ENCODE measurements at places on chromosomes 7 and 10.
A peak's percentile ranks its signal among the peaks of the same experiment; 100 is the strongest.

- ATAC-seq, result no peak
Observed at GRCh38 chr7:9978106-9979064, 995.3 kb upstream of the PHF14 start.

GRCh38 chr7:133290041-133290440 lies 37.2 kb downstream of the EXOC4 start:
- ATAC-seq, result no peak

- peak; percentile 6 for ATAC-seq
Observed at GRCh38 chr7:100584683-100585510, 1.0 kb downstream of the LRCH4 start.

DNA sequence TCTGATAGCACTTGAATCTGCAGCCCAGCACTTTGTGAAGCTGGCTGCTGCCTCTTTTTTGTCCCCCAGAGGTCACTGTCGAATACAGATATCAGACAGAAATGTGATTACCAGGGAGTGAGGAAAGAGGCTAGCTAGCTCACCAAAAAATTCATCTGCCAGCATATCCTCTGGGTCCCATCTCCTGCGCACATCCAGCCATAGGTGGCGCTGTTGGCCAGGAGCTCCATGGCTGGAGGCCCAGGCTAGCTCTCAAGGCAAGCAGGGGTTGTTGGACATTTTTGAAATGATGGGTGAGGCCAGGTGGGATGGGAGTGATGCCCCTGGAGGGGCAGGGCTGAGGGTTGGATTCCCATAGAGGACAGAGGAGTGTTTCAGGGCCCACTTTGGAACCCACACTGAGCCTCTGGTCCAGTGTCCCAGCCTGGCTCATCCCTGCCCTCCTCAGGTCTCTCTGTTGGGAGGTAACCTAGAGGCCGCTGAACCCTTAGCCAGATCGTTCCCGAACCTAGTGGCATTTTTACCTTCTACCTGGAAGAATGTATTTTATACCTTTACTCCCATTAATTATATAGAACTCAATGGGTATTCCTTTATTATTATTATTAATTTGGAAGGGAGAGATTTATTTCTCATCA lies 14.8 kb downstream of the DPCD start:
- peak; percentile 84 for ATAC-seq

DNA sequence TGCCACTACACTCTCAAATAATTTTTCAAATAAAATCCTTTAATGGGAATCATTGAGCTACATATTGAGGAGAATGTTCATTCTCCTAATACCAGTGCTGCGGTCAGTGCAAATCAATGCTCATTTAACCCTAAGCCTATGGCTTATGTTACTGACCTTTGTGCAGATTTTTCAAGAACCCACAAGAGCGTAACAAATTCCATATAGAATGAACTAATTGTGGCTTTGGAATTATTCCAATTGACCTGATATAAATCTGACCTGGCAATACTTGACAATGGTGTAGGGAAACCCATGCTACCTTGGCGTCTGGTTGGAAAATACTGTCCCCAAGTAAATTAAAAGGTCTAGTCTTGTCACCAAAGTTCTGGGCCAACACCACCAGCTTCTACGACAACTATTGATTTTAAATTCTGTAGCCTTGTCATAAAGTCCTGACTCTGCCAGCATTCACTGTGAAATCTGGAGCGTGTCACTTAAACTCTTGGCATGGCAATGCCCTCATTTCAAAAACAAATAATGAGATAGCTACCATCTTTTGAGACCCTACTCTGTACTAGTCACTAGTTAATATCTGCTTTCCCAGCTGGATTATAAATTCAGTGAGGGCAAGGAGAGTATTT lies 320.9 kb downstream of the AHR start:
- no peak for ATAC-seq

GRCh38 chr7:44433255-44434022 lies 57.0 kb downstream of the NUDCD3 start:
- peak; percentile 35 for ATAC-seq

DNA sequence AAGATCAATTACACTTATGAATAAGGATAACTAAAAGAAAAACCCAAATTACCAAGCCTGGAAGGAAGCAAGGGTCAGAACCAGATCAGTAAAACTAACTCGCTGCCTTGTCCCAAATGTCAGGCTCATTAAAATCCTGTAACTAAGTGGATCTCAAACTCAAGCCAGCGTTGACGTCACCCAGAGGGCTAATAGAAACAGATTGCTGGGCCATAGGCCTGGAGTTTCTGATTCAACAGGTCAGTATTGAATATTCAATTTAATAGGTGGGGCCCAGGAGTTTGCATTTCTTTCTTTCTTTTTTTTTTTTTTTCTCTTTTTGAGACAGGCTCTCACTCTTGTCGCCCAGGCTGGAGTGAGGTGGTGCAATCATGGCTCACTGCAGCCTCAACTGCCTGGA lies 397.0 kb downstream of the CALN1 start:
- no peak for ATAC-seq

DNA sequence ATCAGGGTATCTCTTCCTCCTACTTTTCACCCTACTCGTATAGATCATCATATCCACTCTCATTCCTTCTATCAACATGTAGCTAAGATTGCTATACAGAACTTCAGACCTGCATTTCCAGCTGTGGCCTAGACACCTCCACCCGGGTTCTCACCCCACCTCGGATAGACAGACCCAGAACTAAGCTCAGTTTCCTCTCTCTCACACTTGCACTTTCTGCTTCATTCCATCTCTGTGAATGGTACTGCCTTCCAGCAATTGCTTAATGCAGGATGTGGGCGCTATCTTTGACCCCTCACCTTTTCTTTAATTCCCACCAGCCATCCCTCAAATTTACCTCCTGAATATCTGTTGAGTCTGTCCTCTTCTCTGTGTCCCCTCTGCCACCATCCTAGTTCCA lies 35.7 kb downstream of the AGK start:
- ATAC-seq, result no peak

DNA sequence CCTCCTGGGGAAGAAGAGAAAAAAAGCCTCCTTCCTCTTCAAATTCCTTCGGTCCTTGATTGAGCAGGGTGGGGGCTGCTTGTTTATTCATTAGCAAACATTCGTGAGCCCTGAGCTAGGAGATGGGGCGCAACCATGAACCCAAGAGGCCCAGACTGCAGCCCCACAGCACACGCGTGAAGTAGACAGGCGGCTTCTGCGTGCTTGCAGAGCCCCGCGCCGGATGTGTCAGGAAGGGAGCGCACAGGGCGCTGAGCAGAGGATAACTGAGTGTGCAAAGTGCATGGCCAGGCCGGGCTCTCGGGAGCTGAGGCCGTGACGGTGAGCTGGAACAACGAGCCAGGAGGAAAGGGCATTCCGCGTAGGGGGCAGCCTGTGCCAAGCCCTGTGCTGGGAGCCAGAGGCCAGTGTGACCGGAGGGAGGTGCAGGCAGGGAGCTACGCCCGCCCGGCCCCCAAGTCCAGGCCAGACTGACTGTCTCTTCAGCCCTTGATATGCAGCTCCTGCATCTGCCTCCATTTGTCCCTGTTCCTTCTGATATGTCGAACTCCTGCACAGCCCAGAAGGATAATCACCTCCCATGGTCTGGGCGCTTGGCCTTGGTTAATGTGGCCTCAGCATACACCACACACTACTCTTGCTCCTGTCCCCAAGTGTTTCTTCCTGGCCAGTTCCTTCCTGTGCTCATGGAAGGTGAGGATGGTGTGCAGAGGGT lies 4.6 kb downstream of the FOXL3 start:
- no peak for ATAC-seq

- ATAC-seq, result peak; percentile 57
Observed at GRCh38 chr10:68348265-68348741, 15.6 kb upstream of the PBLD start.

- ATAC-seq, result no peak
Observed at GRCh38 chr10:12649012-12649584, 299.8 kb downstream of the CAMK1D start.

DNA sequence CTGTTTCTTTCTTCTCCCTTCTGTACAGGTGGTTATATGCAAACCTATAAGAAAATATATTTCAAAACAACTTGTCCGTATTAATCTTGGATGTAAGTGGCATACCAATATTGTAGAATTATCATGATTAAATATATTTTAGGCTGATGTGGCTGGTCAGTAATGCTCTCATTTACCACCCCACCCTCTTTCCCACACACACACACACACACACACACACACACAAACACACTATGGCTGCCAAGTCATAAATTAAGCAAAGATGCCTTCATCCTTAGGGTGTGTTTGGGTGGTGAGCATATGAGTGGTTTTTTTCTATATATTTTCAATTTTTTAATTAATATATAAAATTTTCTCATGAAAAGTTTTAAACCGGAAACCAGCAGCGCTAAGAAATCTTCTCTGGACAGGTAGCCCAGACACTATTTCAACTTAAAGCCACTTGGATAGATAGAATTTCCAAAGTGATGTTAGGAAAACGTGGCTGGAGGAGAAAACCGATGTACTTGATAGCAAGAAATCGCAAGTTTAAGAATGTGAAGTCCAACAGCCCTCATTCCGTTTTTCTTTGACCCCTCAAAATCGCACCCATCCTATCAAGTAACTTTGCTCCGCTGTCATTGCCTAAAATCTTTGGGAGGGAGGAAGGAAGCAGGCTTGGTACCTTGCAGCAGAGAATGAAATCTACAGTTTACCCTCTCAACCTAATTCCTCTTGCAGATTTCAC lies 171.7 kb downstream of the FAM107B start:
- ATAC-seq, result no peak

GRCh38 chr7:18357691-18358090 lies 137.9 kb upstream of the HDAC9 start:
- ATAC-seq, result no peak

- ATAC-seq, result no peak
Observed at GRCh38 chr7:150979713-150980390, 1.7 kb upstream of the KCNH2 start.

DNA sequence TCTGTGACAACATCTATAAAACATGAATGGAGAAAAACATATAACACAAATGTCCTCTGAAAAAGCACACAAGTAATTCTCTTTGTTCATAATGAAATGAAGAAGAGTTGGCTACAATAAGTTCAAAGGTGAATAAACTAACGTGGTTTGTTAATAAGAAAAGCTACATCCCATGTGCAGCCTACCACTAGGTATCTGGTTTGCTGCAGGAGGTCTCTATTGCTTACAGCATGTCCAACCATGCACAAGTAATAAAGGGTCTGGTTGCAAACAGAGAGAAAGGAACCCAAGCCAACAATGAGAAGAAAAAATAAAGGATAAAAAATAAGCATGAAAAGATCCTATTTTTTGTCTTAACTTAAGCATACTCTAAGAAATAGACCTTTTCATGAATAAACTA lies 139.2 kb downstream of the CHCHD3 start:
- ATAC-seq, result no peak

DNA sequence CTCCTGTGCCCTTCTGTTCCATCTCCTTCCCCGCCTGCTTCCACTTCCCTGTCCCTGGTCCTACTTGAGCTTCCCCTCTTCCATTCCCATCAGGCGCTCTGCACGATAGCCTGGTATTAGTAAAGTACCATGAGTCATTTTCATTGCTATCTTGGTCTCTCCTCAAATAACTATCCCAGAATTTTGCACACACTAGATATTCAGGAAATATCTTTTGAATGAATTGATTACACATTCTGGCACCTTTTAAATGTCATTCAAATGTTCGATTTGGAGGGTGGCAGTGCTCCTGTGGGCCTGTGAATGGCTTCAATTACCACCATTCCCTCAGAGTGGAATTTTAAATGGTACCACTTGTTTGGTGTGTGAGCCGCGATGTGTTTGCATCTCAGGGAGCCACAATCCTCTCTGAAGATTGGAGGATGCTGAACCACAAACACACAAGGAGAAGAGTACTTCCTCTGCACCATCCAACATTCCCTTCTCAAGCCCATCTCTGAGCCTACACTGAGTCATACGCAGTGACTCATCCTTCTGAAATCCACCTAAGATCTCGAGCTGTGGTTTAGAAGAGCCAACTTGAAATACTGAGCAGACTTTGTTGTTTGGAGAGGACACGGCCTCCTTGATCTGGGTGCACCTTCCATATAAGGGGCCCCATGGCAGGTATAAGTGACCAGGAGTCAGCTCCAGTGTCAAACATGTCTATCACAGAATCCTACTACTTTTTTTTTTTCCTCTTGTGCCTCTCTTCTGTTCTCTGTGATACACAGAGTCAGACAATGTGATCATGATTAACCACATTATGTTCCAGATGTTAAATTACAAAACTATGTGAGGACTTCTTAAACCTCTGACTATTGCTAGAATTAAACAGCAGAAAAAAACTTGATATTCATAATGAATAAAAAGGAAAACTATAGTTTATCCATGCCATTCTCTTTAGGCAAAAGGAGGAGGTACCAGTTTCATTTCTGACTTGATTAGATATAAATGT lies 81.9 kb downstream of the BMPER start:
- peak; percentile 91 for ATAC-seq

GRCh38 chr7:148804343-148805235 lies 79.5 kb downstream of the EZH2 start:
- no peak for ATAC-seq

- peak; percentile 33 for ATAC-seq
Observed at GRCh38 chr10:47330804-47331203, 8.6 kb downstream of the GDF2 start.

DNA sequence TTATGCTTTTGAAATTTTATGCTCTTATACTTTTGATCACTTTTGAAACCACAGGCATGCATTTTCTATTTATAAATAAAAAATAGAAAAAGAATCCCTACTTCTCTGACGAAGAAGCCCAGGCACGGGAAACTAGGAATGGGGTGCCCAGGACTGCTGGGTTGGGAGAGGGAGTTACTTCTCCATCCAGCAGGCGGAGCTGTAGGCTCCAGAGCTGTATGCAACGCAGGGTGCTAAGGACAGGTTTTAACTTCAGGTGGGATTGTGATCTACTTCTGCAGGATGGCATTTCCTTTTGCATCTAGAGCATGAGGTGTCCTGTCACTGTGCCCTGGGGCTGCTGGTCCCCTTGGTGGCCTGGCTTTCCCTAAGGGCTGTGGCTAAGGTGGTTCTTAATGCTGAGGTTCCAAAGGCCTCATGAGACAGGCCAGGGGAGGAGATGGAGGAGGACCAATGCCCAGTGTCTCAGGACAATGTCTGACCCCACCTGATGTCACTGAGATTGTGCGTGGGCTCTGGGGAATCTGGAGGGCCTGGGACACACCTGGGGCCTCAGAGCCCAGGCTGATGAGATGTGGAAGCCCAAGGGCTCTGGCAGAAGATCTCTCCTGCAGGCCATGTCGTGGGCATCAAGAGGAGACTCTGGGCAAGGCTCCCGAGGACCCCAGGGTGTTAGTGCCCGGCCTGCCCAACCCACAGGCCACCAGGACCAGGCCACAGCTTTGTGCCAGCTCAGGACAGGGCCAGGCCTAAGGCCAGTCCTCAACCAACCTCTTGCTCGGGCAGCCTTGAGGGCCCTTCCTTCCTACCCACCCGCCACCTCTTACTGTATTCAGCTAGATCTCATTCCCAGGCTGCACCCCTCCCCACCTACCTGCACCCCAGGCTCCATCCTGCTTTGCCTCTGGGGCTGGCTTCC lies 507 bp downstream of the CCDC201 start:
- ATAC-seq, result peak; percentile 29

DNA sequence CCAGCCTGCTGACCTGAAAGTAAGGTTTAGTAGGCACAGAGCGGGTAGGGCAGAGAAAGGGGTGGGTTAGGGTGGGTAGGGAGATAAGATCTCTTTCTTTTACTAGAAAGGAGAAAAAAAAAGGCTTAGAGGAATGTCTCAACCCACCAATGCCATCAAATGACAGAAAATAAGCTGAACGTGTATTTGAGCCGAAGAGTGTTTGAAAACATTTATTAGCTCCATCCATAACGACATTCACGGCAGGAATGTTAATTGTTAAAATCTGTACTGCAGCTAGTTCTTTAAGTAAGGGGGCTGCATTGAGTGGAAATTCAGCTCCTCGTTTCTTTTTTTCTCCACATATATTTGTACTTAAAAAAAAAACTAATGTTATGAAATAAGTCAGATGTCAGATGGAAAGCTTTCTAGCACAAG lies 63.7 kb upstream of the ARID5B start:
- ATAC-seq, result no peak

GRCh38 chr10:106957823-106958588 lies 206.5 kb downstream of the SORCS1 start:
- ATAC-seq, result no peak
